AG10803 (cell line): ENCODE measurements at places on chromosomes 6 and 20.

GRCh38 chr20:46998477-46999240 is 104.0 kb downstream of the EYA2 start:
- DNase-seq: no peak

- peak; percentile 28 for DNase-seq
These were observed 53.5 kb downstream of the BCAS4 start for GRCh38 chr20:50848341-50848808.

- peak; percentile 81 for DNase-seq
These were observed 262.4 kb downstream of the PLCB1 start for GRCh38 chr20:8394308-8394945.

GRCh38 chr20:59495894-59496510 is 108.3 kb upstream of the PHACTR3 start:
- DNase-seq: peak; percentile 67

DNA sequence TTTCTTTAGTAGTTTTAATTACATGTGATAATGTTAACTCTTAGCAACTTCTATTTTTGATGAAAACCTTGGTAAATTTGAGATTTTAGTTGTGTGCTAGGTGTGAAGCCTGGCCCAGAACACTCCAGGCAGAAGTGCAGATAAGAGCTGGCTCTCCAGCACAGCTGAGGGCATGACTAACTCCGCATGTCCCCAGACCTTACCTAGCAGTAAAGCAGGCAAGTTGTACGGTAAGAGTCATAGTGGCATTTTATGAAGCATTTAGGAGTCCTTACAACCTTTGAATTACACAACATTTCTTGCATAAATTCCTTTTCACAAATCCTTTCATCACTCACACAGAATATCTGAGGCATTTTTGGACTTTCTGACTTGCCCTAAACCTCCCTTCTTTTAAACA is 67.2 kb downstream of the OPRM1 start:
- no peak for DNase-seq

DNA sequence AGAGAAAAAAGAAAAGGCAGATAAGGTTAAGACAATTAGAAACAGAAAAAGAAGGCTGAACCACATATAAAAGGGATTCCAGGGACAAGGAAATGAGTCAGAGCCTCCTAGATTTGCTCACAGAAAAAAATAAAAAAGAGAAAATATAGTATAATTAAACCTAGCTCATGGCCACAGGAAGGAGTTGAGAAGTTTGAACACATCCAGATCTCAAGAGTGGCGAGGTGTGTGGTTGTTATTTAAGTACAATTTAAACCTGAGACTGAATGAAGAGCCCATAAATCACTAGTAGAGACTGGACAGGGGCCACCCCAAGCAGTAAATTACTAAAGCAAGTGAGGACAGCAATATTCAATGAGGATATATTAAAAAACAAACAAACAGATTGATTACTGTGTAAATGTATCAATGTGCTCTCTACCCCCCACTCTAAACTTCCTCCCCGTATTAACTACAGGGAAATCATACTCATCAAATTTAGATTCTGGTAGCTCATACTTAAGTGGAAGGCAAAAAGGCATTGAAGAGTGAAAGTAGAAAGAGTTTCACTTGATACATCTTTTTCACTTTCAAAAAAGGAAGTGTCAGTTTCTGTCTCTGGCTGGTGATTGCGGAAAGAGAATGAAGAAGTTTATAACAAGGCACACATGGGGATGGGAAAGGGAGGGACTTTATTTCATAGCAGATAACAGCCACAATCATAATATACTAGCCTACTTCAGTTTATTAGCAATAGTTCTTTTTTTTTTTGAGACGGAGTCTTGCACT is 49.3 kb upstream of the SCAF8 start:
- peak; percentile 23 for DNase-seq

DNA sequence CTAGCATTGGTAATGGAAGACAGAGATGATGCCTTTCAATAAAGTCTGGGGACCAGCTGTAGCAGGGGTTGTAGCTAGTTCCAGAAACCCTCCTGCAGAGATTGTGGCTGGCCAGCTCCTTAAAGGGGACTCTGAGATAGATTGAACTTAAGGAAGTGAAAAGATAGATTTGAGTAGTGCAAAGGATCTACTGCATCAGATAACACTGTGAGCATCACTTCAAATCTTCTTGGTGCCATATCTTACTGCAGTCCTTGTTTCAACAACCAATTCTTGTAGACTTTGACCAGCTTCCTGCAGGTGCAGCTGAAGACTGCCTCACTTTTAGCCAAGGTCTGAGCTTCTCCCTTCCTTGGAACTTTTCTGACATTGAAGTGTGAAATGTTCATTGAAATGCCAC is 14.8 kb upstream of the CEP162 start:
- no peak for DNase-seq

- no peak for DNase-seq
These were observed 118.3 kb downstream of the SLC23A2 start for GRCh38 chr20:4883051-4883450.

DNA sequence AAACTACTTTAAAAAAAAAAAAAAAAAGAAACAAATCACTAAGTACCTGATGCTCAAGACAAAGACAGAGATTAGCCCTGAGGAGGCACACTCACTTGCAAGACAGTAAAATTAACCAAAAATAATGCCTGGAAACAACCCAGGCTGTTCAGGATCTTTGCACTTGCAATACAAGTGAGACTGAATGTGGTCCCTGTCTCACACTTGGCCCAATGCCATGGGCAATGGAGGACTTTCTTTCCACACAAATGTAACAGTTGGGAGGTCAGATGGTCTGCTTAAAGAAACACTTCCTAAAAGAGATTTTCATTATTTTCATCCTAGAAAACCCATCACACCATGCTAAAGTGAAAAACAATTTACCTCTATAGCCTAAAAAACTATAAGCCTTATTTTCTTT is 16.2 kb downstream of the STAU1 start:
- DNase-seq: no peak
